ENCODE measurements at places on chromosomes 11 and 22.

GRCh38 chr22:28978158-28978557 lies 83.5 kb downstream of the C22orf31 start:
- DNase-seq: peak; percentile 46

- no peak for DNase-seq
Observed at GRCh38 chr11:16814410-16815046, 76.1 kb downstream of the C11orf58 start.

DNA sequence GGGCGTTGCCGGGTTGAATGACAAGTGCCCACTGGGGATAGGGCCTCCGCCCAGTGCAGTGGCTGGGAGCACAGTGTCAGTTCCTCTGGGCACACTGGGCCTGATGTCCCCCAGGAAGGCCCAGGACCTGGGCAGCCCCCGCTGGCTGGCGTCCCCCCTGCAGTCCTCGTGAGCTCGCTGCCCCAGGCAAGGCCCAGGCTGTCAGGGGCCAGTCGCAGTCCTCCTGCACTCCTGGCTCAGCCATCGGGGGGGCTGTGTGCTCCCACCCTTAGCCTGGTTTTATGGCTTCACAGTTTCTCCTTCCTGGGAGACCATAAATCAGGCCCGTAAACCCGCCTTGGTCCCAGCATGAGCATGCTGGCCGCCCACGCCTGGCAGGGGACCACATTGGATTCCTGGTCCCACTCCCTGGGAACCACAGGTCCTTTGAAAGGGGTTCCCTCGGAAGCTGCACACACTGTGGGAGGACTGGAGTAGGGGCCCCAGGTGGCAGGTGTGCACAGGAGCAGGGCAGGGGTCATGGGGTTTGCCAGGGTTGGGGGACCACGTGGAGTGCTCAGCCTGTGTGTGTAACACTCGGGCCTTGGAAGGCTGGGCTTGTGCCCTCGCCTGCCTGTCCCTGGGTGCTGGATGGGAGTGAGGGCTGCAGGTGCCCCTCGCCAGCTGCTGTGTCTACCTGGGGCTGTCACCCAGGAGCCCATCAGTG lies 113.6 kb downstream of the KCNQ1OT1 start:
- no peak for DNase-seq

DNA sequence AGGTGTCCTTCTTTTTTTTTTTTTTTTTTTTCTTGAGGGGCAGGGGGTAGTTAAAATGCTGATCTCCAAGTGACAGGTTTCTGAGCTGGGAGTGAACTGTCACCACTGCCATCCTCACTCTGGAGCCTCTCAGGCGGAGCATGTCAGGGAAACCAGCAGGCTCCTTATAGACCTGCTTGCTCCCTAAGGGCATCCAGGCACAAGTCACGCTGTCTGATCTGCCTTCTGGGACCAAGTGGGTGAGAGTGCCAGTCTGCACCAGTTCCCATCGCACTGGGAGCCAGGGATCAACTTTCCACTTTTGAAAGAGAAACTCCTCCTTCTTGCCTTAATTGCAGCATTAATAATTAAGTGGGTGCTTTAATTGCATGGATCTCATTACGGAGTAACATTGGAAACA lies 537.9 kb upstream of the CADM1 start:
- no peak for DNase-seq

DNA sequence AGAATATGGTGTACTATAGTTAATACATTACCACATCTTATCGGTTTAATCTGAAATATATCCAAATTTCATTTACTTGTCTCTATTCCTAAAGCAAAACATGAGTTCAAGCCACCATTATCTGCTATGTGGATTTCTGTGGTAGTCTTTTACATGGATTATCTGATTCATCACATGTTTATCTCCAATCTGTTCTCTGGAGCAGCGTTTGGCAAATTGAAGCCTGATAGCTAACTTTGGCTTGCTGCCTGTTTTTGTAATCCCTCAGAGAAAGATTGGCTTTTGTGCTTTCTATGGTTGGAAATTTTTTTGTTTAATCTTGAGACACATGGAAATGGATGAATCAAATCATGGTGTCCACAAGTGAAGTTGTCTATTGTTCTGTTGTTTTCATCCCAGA lies 274.3 kb downstream of the JRKL start:
- no peak for DNase-seq

- DNase-seq: no peak
Observed at GRCh38 chr11:35635933-35636332, 17.7 kb downstream of the FJX1 start.

- DNase-seq: no peak
Observed at GRCh38 chr11:6351782-6352382, 31.6 kb upstream of the CAVIN3 start.

DNA sequence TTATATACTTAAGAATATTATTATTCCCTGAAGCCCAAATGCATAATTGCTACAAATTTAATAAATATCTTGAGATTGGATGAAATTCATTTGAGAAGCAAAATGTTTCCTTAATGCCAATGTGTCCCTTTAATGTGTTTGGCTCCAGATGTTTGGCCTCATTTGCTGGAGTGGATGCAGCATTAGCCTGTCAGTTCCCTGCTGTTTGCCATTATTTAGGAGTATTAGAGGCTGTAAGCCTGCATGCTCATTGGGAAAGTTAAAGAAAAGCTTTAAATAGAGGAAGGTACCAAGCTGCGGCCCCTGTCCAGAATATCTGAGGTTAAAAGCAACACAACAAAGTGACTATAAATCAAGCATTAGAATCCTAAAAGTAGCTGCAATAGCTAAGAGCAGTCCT lies 54.8 kb upstream of the PITPNB start:
- no peak for DNase-seq

- DNase-seq: no peak
Observed at GRCh38 chr22:29734838-29735237, 15.0 kb downstream of the CABP7 start.

- no peak for DNase-seq
Observed at GRCh38 chr11:134685793-134686380, 273.8 kb upstream of the B3GAT1 start.

DNA sequence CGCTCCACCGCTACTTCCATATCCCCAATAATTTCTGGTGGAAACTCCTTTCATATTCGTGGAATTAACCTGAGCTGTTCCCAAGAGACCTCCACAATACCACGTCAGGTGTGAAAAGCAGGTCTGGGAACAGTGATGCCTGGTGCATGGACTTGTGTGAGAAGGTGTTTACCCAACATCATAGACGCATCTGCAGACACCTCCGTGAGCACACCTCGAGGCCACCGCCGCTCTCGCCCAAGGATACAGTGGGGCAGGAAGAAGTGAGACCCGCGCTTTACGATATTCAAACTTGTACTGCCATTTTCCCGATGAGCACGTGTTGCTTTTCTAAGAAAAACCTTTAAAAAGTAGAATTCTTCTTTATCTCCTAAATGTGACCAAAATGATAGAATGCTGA lies 8.2 kb downstream of the PHF21B start:
- DNase-seq: no peak

GRCh38 chr11:69123593-69124545 lies 31.9 kb upstream of the SMIM38 start:
- no peak for DNase-seq

DNA sequence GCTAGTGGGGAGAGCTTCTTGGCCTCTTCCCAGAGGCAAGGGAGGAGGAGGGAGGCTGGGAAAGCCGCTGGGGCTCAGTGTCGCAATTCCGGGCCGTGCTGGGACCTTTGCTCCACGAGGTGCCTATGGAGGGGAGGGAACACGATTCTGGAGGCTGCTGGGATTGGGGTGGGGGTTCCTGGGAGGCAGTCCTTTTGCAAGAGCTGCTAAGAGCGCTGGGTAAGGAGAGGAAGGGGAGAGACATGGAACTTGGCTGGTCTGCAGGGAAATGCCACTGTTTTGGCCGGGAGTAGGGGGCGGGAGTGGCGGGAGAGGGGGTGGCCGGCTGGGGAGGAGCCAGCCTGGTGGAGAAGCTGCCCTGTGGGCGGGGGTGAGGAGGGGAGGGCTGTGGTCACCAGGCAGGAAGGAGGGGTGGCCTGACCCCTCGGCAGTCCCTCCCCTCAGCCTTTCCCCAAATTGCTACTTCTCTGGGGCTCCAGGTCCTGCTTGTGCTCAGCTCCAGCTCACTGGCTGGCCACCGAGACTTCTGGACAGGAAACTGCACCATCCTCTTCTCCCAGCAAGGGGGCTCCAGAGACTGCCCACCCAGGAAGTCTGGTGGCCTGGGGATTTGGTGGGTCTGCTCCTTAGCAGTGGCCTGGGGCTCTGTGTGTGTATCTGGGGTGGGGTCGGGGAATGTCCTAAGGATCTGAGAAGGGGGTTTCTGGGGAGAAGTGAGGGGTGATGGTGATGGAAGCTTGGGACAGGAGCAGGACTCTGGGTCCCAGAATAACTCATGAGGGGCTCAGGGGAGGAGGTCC lies at the start of gene NR1H3:
TSS of gene NR1H3 (plus strand) at position 480 of the 800 bp plus-strand sequence. CDS start 1,221 bp downstream, outside the sequence.
- DNase-seq: no peak

DNA sequence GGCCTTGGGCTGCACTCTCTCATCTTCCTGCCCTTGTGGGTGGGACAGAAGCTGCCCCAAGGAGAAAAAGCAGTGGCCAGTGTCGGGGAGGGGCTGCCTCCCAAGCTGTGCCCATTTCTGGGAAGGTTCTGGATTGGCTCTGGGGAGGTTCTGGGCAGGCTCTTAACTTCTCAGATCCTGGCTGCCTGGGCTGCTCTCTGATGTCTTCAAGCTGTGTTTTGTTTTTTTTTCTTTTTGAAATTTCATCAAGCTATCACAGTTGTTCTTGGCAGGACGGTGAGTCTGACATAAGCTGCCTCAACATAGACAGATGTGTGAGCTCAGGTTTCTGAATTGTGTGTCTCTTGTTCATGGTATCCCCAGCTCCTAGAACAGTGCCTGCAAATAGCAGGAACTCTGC lies 1032.0 kb downstream of the BRD1 start:
- no peak for DNase-seq

GRCh38 chr11:92870196-92870832 lies 99.1 kb upstream of the MTNR1B start:
- DNase-seq: no peak

- DNase-seq: no peak
Observed at GRCh38 chr11:35949242-35949641, 5.4 kb downstream of the LDLRAD3 start.

DNA sequence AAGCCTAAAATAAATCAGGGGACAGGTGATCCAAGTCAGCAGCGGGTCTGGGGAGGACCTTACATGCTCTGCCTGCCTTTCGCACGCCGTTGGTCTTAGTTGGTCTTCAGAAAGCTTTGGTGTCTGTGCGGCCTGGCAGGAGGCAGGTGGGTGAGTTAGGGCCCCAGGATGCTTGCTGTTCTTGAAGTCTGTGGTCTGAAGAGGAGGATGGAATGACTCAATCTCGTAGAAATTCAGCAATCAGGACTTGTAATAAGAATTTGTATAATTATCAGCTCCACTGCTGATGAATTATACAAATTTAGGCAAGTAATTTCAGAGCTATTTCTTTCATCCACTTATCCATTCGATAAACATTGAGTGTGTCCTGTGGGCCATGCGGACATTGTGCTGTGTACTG lies 138.5 kb downstream of the FEZ1 start:
- DNase-seq: no peak

- DNase-seq: no peak
Observed at GRCh38 chr11:121422675-121423074, 29.4 kb upstream of the SORL1 start.

DNA sequence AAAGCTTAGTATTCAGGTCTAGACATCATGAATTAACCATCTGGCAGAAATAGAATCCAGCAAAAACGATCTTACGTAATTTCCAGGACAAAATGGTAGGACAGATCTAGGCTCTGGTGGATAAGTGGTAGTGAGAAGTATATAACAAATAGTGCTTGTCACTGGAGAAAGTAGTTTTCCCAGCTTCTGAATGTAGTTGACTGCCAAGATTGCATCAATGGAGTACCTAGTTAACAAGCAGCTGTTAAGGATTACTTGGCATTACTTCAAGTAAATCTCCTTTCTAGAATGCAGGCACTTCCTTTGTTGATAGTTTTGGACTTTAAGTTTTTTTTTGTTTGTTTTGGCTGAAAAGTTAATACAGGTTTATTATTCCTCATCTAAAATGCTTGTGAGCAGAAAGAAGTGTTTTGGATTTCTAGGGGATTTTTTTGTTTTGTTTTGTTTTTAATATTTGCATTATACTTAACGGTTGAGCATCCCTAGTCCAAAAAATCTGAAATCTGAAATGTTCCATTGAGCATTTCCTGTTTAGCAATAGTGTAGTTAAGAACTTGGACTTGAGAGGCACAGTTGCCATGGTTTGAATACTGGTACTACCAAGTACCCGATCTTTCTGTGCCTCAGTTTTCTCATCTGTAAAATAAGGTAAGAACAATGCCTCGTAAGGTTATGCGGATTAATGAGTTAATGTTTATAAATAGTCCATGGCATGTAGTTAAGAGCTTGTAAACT lies 20.3 kb downstream of the FAM118B start:
- no peak for DNase-seq

GRCh38 chr11:131951121-131951520 lies 580.7 kb downstream of the NTM start:
- DNase-seq: no peak

DNA sequence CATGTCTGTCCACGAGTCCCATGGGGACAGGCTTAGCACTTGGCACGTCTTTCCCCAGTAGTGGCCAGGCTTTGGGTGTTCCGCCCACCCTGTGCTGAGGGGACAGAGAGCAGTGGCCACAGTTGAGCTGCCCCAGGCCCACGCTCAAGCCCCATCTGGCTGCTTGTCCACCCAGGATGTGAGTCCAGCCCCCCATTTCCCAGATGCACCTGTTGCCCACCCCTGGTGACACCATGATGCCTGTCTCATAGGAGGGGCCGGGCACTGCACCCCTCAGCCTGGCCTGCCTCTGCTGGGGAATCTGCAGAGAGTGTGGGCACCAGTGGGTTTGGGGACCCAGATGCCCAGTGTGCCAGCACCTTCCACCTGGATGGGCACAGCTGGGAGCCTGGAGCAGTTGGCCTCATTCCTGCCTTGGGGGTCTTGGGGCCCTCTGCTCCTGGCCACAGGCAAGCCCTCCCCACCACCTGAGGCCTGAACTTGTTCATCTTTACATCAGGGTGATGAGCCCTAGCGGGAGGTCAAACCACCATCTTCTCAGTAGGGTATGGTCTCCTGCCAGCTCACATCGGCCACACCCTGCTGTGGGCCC lies 5.7 kb downstream of the SIGIRR start:
- DNase-seq: no peak

GRCh38 chr11:106281455-106282173 lies 204.2 kb downstream of the AASDHPPT start:
- no peak for DNase-seq

GRCh38 chr22:29152954-29153719 lies 52.6 kb upstream of the EMID1 start:
- no peak for DNase-seq

DNA sequence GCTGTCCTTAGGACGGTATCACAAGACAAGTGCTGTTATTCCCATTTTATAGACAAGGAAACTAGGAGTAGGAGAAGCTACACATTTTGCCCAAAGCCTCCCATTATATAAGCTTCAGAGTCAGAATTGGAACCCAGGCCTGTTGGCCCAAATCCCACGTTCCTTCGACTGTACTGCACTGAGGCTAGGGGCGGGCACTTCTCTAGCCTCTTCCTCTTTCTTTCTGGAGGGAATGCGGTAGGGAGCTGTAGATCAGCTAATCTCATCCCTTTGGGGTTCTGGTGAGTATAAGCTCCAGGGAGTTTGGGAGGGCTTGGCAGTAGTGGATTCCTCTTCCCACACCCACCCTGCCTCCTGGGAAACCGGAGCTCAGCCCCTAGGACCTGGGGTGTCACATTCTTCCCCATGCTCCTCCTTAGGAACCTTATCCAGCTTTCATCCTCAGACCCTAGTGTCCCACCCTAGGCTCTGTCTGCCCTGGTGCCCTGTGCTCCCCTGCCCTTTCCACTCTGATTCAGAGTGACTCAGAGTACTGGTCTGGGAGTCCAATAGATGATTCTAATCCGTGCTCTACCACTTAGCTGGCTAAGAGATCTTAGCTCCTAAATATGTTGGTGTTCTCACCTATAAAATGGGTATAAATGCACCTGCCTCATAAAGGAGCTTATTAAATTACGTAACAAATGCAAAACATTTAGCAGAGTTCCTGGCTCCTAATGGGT lies 29.3 kb downstream of the PHLDB1 start:
- DNase-seq: no peak

Measured in RPMI8226 (cell line).